ENCODE measurements at places on chromosomes 1 and 21.

DNA sequence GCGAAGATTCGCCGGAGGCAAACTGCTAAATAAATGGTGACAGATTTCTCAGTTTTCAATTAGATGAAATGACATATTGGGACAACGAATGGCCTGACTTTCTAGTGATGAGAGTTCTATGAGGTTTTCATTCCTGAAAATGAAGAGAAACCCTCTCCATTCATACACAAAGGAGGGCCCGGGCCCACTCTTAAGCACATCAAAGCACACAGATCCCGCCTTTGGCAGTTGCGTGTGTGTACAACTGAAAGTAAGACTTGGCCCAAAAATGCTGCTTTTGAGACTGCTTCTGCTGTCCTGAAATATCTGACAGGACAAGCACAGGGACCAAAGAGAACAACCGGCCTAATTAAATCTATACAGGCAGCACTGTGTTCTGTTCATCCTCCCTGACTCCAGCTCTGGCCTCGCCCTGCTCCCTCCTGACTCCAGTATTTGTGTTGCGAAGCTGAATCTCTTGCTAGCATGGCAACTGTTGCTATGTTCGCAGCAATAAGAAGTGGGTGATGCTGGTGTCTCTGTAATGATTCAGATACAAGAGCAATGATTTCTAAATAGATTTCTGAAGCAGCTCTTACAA, 7.4 kb downstream of the LRRC53 start:
- no peak for DNase-seq

- DNase-seq: no peak
These were observed 1.7 kb upstream of the AIRE start for GRCh38 chr21:44283948-44284347.

GRCh38 chr1:109994654-109995053, 10.1 kb downstream of the AHCYL1 start:
- DNase-seq: no peak

DNA sequence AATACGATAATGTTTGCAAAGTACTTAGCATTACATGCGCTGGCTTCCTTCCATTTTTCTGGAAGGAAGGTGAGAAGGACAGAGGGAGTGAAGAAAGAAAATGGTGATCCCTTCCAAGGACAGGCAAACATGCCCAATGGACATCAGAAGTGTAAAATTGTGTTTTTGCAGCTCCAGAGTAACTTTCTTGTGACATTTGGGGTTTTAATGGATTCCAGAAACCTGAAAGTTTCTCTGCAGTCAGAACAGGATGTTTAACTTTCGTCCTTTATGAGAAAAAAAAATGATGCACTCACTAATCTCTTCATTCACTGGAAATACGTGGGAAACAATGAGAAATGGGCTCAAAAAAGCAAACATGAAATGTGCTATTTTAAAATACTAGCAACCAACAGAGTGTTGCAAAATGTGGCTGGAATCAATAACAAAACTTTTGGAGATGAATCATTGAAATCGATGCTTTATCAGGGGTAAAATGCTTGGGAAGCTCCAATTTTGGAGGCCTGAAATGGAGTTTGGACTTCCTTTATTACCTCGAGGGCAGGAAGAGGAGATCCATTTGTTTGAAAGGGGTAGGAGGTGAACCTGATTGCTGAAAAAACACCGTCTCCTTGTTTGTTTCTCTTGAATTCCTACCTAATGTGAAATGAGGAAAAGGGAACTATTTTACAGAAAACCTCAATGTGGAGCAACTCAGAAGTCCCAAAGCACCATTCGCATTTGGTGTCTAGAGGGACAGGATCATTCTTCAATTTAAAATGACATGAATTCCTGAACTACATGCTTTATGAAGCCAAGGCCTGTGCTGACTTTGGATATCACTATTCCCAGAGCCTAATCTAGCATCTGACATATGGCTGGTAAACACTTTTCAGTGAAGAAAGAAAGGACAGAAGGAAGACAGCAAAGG, 129.5 kb downstream of the TRABD2B start:
- no peak for DNase-seq

DNA sequence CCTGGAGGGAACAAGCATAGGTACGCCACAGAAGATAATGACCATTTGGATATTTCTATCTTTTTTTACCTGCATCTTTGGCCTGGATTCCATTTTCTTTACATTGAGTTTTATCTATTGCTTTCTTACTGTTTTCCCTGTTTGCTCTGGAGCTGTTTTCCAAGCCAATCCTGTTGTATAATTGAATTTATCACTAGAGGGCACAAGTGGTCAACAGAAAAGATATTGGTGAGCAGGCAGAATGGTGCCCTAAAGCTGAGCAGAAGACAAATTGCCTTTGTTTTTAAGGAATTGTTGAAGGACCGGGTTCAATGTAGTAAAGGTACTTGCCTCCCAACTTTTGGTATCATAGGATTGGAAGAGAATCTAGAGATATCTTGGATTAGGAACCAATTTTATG, 152.8 kb downstream of the PPP1R12B start:
- DNase-seq: no peak

GRCh38 chr1:96095849-96096612, 625.6 kb upstream of the PTBP2 start:
- DNase-seq: no peak

DNA sequence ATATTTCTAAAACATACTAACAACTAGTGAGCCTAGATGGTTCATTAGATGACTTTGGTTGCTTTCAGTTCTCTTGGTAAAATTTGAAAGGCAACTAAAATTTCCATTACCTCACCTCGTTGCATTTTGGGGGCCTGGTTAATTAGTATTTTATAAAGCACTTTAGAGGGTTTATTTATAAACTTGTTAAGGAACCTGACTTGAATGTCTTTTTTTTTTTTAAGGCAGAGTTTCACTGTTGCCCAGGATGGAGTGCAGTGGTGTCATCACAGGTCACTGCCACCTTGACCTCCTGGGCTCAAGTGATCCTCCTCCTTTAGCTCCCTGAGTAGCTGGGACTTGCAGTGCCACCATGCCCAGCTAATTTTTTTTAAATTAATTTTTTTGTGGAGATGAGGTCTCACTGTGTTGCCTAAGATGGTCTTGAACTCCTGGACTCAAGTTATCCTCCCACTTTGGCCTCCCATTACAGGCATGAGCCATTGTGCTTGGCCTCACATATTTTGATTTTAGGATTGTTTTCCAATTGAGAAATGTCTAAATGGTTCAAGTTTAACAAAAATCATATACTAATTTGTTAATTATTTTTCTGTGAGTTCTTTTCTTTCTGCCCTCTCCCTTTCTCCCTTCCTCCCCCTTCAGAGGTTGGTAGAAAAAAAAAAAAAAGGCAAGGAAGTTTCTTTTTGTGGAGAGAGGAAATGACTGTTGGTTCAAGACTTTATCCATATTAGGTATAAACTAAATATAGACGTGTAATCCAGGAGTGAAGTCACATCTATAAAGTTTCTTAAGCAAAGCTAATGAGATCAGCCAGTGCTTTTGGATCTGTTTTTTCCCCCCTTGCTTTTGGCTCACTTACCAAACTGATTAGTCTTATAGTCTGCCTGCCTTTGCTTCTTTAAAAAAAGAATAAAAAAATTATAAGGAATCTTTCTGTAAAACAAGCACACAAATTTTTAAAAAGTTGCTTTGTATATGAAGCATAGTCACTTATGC, 24.7 kb downstream of the CLIC4 start:
- peak; percentile 89 for DNase-seq

DNA sequence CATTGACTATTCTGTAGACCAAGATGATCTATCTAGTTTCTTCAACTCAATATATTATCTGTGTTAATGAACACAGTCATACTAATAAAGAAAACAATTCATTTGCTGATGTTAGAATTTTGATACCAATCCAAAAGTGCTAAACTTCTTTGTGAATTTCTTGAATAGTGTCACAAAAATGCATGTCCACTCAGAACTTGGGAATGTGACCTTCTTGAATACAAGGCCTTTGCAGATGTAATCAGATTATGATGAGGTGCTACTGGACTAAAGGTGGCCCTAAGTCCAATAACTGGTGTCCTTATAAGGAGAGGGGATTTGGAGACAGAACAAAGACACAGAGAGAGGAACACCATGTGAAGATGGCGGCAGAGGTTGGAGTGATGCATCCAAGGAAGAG, 305.8 kb upstream of the ZP4 start:
- DNase-seq: no peak

GRCh38 chr1:78855258-78855657, 151.3 kb downstream of the ADGRL4 start:
- no peak for DNase-seq

GRCh38 chr1:169390303-169390702, 22.3 kb downstream of the BLZF1 start:
- no peak for DNase-seq

- no peak for DNase-seq
These were observed 30.7 kb upstream of the SERBP1 start for GRCh38 chr1:67460676-67461500.

DNA sequence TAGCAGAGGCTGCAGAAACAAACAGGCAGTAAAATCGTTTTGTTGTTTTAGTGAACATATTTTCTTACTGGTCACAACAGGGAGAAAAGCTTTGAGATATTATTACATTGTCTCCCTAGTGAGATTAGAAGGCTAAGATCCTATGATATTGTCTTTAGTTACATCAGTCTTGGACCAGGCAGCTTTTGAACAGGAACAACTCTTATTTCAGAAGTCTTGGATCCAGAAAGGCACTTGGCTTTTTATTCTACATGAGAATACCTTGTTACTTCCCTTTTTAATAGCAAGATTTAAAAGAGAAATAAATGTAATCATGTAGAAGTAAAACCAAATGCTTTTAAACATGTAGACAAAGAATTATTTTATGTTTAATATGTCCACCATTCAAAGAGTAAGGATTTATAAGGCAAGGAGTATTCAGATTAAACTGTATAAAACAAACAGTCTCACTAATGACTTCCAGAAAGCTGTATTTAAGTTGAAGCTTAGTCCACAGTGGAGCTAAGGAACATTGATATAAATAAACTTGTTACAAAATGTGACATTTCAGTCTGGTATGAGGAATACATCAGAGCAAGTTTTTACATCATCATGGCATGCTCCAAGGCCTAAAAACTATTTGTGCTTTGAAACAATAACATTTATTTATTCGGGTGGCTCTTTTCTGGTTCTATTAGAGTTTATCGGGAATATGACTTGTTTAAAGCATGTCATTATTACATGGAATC, 72.2 kb downstream of the PHTF1 start:
- DNase-seq: no peak

GRCh38 chr1:61152469-61153105, 70.2 kb downstream of the NFIA start:
- DNase-seq: no peak

GRCh38 chr1:7252411-7253117, 467.3 kb downstream of the CAMTA1 start:
- DNase-seq: no peak

DNA sequence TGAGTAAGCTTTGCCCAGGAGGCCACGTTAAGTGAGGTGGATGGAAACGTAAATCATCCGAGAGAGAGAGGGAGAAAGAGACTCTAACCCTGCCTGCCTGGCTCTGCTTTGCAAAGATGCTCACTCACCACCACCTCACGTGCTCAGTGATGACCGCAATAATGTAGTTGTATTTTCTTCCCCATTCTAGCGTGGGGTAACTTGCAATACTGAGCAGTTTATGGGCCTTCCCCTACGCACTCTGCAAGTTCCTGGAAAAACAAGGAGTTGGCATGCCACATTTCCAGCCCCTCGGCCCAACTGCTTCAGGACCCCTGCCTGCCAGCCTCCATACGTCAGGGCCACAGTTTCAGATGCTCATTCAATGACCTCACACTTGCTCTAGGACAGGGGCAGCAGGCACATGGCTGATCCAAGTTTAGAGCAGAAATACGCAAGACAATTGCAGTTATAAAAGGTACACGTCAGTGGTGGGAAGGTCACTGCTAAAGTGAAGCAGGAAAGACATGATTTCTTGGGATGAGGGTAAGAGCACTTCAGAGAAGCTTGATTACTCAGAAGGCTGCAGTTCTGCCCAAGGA, 112.5 kb upstream of the RAB4A start:
- no peak for DNase-seq

- no peak for DNase-seq
These were observed 47.5 kb upstream of the NTPCR start for GRCh38 chr1:232902774-232903350.

GRCh38 chr21:39176271-39176709, 7.0 kb downstream of the PSMG1 start:
- DNase-seq: no peak

DNA sequence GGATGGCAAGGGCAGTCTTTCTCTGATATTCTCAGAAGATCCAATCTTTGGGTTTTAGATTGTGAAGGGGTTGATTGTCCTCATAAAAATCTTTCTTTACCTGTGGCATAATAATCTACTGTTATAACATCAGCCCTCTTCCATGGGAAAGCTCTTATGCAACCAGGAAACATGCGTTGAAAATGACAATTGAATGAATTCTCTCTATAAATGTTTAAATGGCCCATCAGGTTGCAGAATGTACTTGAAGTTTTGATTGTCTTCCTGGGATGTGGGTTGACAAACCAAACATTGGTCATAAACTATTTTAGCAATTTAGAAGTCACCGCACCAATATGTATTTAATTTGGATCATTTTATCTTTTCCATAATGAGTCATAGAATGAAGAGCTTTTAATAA, 31.7 kb upstream of the ITLN1 start:
- DNase-seq: no peak

- no peak for DNase-seq
These were observed 72.0 kb downstream of the ZMYM4 start for GRCh38 chr1:35340519-35340918.

- DNase-seq: no peak
These were observed 20.4 kb downstream of the LMO4 start for GRCh38 chr1:87349036-87349435.

DNA sequence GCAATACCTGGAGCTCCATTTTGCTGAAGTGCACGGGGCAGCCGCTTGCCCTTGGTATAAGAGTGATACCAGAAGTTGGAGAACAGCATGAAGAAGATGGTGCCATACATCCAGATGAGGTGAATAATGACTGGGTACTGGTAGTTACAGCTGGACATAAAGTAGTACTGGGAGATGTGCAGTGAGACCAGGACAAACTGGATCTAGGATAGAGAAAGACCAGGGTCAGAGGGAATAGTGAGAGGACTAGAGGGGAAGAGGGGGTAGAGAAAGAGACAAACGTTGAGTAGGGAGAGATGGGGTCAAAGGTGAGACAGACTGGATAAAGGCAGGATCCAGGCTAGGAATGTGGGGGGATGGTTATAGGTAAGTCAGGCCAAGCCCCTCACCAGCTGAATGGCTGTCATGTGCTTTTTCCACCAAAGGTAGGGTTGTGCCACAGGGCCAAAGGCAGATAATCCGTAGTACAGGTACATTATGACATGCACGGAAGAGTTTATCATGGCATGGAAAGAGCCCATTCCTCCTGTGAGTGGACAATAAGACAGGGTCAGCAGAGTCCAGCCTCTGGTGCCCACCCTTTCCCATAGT, 3.8 kb downstream of the ELOVL1 start:
- no peak for DNase-seq

DNA sequence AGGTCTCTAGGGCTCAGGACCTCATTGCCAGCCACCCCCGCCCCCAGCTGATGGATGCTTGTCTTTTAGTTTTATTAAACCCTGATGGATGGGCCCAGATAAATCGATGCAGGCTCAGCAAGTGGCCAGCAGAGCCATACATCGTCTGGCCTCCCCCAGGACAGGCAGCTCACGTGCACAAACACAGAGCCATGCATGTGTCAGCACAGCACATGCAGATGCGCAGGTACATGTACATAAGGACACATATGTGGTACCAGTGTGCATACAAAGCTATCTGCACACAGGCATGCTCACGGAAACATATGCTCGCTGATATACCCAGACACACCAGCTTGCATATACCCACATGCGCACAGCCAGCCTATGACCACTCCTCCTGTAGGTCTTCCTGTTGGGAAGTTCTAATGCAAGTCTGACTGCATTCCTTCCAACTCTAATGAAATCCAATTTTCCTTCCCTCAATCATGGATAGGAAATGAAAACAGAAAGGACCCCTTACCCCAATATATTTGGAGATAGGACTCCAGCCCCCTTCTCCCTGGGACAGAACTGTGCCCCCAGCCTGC, 897 bp downstream of the COL16A1 start:
- DNase-seq: no peak
